ENCODE measurements at places on chromosomes 13 and 19.

- no peak for DNase-seq
Measured at GRCh38 chr13:41059456-41060081, 1.7 kb upstream of the WBP4 start.

- no peak for DNase-seq
Measured at GRCh38 chr13:113804703-113805430, 45.8 kb downstream of the TMEM255B start.

DNA sequence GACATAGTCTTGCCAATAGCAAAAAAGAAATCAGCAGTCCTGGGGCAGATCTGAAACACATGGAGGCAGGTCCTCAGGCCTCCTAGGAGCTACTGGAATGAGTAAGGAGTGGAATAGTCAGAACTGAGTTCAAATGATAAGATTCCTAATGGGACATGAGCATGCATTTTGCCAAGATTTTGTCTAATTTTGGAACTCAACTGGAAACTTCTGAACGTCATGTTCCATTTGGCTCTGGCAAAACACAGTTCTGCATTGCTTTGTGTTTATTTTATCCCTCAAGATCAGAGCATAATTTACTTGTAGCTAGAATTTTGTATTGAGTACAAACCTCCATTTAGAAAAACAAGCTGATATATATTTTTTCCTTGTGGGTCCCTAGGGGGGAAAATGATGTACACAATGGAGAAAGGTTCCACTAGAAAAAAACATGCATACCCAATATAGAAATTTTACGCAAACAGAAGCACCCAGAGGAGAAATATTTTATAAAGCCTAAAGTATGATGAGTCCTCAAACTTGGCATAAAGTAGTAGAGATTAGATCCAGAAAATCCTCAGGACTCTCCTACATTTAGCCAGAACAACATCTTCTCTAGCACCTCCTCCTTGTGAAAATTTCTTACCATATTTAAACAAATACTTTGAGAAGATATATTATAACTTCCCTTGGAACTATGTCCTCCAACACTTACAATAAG, 149.0 kb upstream of the SERP2 start:
- no peak for DNase-seq

GRCh38 chr19:4744451-4745174, 21.0 kb upstream of the DPP9 start:
- DNase-seq = no peak

- DNase-seq = no peak
Measured at GRCh38 chr13:53513226-53513625, 484.6 kb downstream of the OLFM4 start.
